A172 (cell line): ENCODE measurements at places on chromosomes 7 and 10. TPM values are rescaled to one million over a fixed set of nuclear protein-coding genes. Genes with fewer than 3 reads are reported as not detected.

The NYAP1 gene
- total RNA-seq = 0.07 TPM in 1 of 2 replicates, not detected in the other

The ELFN1 gene
- total RNA-seq = 5.3 and 6.1 TPM in 2 replicates

The FGFR2 gene
- total RNA-seq = 0.19 TPM in 1 of 2 replicates, not detected in the other

The INA gene
- not detected in 2 replicates for total RNA-seq

The CDC123 gene
- 205 and 332 TPM in 2 replicates for total RNA-seq
